Stimulated activated CD4-positive, alpha-beta T cell treated with anti-CD3 and anti-CD28 coated beads, Interleukin-15, amount 100 ng/mL, for 24 hours (primary cell): ENCODE measurements at places on chromosomes 1 and 21.

GRCh38 chr1:178266619-178267066 is 172.7 kb downstream of the RASAL2 start:
- DNase-seq = no peak

- no peak for DNase-seq
Observed at GRCh38 chr1:113091988-113092594, 19.1 kb downstream of the LRIG2 start.

DNA sequence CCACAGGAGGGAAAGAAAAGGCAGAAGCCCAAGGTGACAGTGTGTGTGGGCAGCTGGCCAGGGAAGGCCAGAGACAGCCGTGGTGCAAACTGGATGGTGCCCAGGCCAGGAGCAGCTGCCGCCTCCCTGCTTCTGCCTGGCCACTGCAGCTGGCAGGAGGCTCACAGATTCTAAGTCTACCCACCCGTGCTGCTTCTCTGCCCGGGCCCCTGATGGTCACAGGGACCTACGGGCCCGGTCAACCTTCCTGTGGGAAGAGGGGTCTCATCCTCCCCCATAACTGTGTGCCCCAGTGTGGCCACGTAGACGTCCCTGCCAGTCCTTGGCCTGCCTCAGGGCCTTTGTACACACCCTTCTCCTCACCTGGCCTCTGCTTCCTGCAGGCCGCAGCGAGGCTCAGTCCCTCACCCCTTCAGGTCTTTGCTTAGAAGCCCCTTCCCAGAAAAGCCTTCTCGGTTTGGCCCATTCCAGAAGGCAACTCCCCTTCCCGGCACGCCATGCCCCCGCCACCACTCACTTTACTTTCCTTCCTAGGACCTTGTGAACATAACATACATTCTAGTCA is 192.6 kb upstream of the AJAP1 start:
- DNase-seq = no peak

- peak; percentile 87 for DNase-seq
Observed at GRCh38 chr21:45228171-45228641, 59.5 kb downstream of the POFUT2 start.

- no peak for DNase-seq
Observed at GRCh38 chr21:19507682-19508260, 1104.2 kb upstream of the TMPRSS15 start.

DNA sequence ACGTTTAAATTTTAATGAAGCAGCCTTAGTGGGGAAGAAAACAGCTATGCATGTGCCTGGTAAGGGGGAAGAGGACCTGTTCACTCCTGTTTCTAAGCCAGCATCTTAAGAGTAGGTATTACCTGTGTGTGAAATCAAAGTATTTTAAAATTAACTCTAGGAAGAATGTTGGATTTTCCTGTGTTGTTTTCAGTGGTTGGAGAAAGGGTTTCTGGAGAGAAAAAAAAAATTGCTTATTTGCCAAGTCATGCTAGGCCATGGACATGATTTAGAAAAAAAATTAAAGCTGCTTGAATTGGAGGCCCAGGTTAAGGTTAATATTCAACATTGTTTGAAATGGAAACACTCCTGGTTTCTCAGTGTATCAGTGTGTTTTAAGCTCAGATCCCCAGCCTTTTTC is 42.9 kb upstream of the DNAJC6 start:
- DNase-seq = no peak

DNA sequence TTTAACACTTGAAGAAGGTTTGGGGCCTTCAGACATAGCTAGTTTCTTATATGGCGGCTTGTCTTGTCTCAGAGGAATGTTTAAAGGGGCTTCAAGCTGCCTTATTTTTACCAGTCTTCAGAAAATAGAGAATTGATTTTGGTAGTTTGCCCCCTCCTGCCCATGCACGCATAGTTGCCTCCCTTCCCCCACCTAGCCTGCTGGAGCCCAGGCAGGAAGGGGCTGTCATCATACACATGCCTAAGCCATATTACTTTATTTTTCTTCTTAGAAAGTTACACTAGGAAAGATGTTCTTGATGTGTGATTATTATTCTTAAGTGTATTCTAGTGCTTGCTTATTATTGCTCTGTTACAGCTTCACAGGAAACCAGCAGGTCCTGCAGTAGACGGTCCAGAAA is 18.3 kb downstream of the PBX1 start:
- no peak for DNase-seq
